Amygdala (tissue), 56 donors: ENCODE measurements at places on chromosomes 11 and 22.

GRCh38 chr22:20439928-20440575 is 2.4 kb upstream of the SCARF2 start:
- DNase-seq = no peak

- no peak for DNase-seq
Measured at GRCh38 chr11:16881074-16881709, 133.0 kb downstream of the PLEKHA7 start.

- DNase-seq = no peak
Measured at GRCh38 chr22:24190596-24191208, 9.4 kb downstream of the SUSD2 start.

- no peak for DNase-seq
Measured at GRCh38 chr22:29145321-29146072, 60.2 kb upstream of the EMID1 start.

GRCh38 chr22:49262167-49262566 is 565.5 kb downstream of the BRD1 start:
- no peak for DNase-seq

DNA sequence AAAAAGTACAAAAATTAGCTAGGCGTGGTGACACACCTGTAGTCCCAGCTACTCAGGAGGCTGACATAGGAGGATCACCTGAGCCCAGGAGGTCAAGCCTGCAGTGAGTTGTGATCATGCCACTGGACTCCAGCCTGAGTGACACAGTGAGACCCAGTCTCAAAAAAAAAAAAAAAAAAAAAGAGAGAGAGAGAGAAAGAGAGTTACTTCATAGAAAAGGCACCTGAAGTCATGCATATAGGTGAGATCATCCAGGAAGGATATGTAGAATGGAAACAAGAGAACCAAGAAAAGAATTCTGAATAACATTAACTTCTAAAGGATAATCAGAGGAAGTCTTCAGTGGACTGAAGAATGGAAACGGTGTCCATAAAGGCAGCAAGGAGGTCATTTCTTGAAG is 106.8 kb downstream of the STK33 start:
- no peak for DNase-seq

GRCh38 chr11:111703576-111703975 is 62.6 kb downstream of the PPP2R1B start:
- DNase-seq = no peak

GRCh38 chr11:67178421-67178820 is 59.4 kb downstream of the KDM2A start:
- DNase-seq = no peak

GRCh38 chr22:44424359-44424682 is 73.7 kb downstream of the RTL6 start:
- DNase-seq = no peak

GRCh38 chr22:46858181-46858771 is 95.8 kb downstream of the TBC1D22A start:
- no peak for DNase-seq

- no peak for DNase-seq
Measured at GRCh38 chr11:17164361-17165246, 43.2 kb downstream of the PIK3C2A start.

GRCh38 chr11:120209746-120210625 is 846 bp upstream of the OAF start:
- DNase-seq = no peak

DNA sequence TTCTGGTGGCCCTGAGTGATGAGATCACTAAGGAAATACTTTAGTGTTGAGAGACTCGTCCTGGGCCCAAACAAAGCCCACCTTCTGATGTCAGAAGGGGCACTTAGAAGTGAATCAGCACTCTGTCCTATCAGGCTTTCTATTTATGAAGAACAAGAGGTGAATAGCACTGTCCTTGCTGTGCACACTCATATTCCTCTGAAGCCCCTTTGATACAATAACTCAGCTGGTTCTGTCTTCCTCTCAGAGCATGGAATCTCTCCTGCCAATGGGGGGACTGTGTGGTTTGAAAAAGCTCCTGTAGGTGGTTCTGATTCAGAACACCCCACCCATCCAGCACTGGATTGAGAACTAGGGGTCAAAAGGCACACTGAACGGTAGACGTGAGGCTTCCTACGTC is 348.1 kb downstream of the ETS1 start:
- DNase-seq = no peak

- DNase-seq = peak; percentile 38
Measured at GRCh38 chr11:117300283-117300663, 9.1 kb downstream of the BACE1-AS start.

DNA sequence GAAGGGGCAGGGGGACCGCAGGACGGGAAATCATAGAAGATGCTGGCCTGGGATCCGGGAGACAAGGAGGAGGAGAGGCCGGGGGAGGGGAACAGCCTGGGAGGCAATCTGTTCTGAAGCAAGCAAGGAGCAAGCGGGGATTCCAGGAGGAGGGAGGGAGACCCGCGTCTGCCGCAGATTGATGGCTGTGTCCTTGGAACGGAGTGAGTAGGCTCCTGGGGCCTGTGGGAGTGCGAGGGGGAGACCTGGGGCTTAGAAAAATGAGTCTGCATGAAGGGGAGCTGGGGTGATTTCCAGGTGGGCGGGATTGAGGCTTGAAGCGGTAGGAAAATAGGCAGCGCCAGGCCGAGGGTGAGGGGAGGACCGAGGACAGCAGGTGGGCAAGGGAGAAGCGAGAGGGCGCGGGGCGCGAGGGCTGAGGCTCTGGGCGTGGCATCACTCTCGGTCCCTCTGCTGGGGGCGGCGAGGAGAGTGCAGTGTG is 1.6 kb upstream of the LRRC55 start:
- no peak for DNase-seq
